ENCODE measurements at places on chromosomes 12 and 14. TPM values are rescaled to one million over a fixed set of nuclear protein-coding genes. Genes with fewer than 3 reads are reported as not detected.

DNA sequence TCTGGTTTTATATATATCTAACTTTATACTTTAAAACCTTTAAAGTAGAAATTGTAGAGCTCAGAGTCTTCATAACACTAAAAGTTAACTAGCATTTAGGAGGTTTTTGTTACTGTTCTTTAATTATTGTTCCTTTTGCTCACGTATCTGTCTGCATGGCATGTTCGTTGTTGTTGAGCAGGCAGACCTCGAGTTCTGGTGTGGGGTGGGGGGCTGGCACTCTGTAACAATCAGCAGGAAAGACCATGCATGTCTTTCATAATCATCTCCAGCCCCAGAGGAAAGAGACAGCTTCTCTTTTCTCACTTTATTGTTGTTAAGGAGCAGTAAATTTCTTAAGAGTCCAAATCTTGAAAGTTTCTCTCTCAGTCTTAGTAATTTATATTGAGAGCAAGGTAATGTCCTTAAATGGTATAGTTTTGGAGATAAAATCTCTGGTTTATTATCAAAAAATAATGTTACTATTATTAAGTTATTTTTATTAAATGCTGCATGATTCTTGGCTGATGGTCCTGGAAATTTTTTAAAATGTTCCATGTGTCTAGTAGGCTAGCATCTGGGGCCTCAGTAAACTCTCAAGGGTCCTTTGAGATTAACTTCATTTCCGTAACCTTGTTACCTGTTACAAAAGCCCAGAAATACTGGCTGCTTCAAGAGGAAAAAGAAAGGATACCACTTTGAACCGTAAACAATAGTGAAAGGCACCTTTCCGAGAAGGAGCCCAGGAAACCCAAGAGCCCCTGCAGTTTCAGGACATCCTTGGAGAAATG, 30.3 kb downstream of the CKB start:
- DNase-seq: no peak

DNA sequence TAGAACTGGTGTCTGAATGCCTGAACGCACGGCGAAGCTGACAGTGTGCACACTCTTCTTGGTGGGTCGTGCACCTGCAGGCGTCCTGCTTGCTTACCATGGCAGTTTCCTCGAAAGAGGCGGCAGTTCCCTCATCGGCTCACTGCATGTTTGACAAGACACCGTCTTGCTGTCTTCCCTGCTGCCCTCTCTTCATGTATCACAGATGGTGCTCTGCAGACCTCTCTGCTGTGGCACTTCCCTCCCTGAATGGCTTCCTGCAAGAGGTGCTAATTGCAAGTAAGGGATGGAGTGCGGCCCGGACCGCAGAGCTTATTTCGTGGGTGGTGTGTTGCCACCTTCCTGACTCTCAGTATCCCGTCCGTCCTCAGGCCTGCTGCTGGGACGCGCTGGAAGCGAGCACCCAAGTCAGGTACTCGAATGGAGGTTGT, 156.7 kb upstream of the RTL1 start:
- DNase-seq: no peak

DNA sequence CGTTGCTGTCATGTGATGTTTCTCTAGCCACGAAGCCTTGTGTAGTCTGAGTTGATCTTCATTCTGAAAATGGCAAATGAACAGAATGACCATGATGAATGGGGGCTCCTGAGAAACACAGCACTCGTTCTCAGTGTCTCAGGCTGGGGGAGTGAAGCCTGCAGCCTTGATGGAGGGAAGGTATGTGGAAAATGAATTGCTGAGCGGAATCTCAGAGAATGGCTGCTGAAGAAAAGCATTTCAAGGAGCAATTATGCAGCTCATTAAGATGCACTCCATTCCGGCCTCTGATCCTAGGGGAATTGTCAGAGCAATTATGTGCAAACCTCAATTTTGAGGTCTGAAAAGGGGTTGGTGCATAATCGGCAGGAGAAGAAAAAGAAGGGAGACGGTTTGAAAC, 167.1 kb downstream of the CHST11 start:
- DNase-seq: no peak

- DNase-seq: no peak
Observed at GRCh38 chr14:100548939-100549338, 38.3 kb downstream of the BEGAIN start.

- no peak for DNase-seq
Observed at GRCh38 chr12:6777386-6777785, 5.1 kb downstream of the LAG3 start.

- DNase-seq: no peak
Observed at GRCh38 chr14:75077794-75078193, 8.4 kb downstream of the ZC2HC1C start.

Gene ENDOU
- total RNA-seq: 0.19 TPM

Gene TMEM121
- 4.5 TPM for total RNA-seq

DNA sequence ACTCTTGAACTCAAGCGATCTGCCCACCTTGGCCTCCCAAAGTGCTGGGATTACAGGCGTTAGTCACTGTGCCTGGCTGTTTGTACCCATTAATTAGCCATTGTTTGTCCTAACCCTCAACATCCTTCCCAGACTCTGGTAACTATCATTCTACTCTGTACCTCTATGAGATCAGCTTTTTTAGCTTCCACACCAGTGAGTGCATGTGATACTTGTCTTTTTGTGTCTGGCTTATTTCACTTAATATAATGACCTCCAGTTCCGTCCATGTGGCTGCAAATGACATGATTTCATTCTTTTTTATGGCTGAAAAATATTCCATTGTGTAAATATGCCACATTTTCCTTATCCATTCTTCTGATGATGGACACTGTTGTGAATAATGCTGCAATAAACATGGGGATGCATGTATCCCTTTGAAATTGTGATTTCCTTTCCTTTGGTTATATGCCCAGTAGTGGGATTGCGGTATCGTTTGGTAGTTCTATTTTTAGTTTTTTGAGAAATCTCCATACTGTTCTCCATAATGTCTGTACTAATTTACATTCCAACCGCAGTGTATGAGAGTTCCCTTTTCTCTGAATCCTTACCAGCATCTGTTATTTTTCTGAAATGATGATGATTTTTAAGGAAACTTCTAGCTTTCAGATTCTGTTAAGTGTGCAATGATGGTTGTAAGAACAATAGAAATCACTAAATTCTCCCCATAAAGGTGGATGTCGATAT, 6.7 kb upstream of the PPP4R3A start:
- DNase-seq: no peak

Gene CLEC2A
- total RNA-seq: not detected

DNA sequence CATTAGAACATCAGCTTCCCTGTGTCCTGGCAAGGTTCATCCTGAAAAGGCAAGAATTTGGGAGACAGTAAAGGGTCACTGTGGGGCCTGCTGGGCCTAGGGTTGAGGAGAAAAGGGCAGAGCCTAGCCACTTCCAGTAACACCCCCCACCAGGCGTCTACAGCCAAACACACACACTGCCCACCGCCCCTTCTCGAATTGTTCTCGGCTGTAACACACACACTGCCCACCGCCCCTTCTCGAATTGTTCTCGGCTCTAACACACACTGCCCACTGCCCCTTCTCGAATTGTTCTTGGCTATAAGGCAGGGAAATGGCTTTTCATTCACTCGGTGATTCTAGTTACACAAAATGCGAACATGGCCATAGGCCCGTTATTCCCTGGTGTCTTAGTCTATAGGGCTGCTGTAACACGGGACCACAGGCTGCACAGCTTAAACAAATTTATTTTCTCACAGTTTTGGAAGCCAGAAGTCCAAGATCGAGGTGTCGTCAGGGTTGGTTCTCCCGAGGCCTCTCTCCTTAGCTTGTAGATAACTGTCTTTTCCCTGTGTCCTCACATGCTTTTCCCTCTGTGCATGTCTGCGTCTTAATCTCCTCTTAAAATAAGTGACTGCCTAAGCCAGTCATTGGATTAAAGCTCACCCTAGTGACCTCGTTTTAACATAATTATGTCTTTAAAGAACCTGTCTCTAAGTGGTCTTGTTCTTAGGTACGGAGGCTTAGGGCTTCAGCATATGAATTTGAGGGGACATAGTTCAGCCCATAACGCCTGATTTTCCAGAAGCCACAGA, 171.0 kb downstream of the ADGRD1 start:
- DNase-seq: no peak

DNA sequence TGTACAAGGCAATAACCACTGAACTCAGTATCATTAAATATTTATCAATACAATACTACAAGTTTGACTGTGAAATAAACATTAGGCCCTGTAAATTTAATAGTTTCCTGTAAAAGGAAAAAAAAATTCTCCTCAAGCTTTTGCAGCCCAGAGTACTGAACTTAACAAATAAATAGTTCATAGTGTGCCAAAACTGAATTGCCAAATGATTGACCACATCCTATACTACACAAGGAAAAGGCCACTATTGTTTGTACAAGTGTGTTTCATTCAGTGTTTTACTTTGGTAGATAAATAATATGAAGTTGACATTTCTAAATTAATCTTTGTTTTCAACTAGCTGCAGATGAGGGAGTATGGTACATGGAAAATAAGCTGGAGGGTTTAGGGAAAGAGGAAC, 379.6 kb downstream of the FLRT2 start:
- no peak for DNase-seq
